ENCODE measurements at places on chromosomes 1 and 21. TPM values are rescaled to one million over a fixed set of nuclear protein-coding genes. Genes with fewer than 3 reads are reported as not detected.
A peak's percentile ranks its signal among the peaks of the same experiment; 100 is the strongest.

- H3K4me1 ChIP-seq = peaks cover 47% of the 10 kb centered on the region
- H3K27me3 ChIP-seq = no peaks in the 10 kb centered on the region
- no peak overlapping the region for H3K4me3 ChIP-seq
- H3K27ac ChIP-seq = peak overlapping the region; percentile 28
Observed at GRCh38 chr1:85553416-85554335, 26.9 kb upstream of the CCN1 start.

- no peak overlapping the region for H3K4me3 ChIP-seq
- no peaks in the 10 kb centered on the region for H3K4me1 ChIP-seq
- no peak for DNase-seq
- no peak overlapping the region for H3K27ac ChIP-seq
- H3K36me3 ChIP-seq = no peaks in the 10 kb centered on the region
- no peaks in the 10 kb centered on the region for H3K27me3 ChIP-seq
Observed at GRCh38 chr1:29757866-29758780, 521.8 kb downstream of the PTPRU start.

- H3K27ac ChIP-seq = no peak overlapping the region
- no peak overlapping the region for H3K4me3 ChIP-seq
- no peak for DNase-seq
- H3K27me3 ChIP-seq = no peaks in the 10 kb centered on the region
- no peaks in the 10 kb centered on the region for H3K4me1 ChIP-seq
- no peaks in the 10 kb centered on the region for H3K36me3 ChIP-seq
Observed at GRCh38 chr1:5628416-5628815, 363.8 kb downstream of the NPHP4 start.

DNA sequence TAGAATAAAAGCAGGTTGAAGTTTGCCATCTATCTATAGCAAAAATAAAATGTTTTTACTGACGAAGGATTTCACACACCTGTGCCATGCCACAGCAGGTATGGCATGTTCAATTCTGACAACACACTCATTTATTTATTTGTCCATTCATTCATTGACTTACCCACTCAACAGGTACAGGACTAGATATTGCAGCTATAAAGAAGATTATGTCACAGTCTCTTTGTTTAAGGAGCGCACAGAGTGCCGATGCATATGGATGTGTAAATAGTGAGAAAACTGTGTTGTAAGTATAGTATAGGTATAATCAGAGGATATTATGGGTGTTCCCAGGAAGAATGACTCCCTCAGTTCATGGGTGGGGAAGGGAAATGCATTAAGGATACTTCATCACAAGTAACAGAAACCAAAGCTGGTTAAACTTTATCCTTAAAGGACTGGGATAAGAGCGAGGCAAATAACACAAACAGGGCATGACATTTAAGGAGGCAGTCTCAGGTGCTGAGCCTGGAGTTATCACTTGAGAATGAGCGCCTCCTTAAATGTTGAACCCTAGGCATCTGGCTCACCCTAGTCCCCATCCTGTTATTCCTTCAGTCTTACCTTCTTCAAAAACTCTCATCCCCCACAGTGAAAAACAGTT lies 7.9 kb upstream of the ZRANB2 start:
- H3K4me3 ChIP-seq = no peak overlapping the region
- no peaks in the 10 kb centered on the region for H3K27me3 ChIP-seq
- H3K27ac ChIP-seq = peak overlapping the region; percentile 50

DNA sequence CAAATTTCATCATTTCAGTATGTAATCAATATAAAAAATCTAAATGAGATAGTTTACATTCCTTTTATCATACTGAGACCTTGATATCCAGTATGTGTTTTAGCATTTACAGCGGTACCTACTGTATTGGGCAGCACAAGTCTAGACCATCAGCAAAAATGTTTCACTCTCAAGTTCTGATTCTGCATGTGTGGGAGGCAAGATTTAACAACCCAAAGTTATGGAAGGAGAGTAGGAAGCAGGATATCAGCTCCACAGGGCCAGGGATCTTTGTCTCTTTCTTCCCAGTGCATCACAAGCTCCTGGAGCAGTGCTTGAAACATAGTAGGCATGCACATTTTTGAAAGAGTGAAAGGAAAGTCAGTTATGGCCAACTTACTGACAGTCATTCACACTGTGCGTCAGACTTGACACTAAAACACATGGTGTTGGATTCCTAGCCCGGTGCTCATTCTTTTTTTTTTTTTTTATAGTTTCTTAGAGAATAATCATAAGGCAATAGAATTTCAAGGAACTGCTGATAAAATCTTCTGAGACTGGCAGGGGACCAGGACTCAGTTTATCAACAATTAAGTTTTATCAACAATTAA lies 6.1 kb downstream of the TENT5C start:
- DNase-seq = no peak
- H3K4me3 ChIP-seq = no peak overlapping the region
- H3K36me3 ChIP-seq = no peaks in the 10 kb centered on the region
- no peak overlapping the region for H3K27ac ChIP-seq

DNA sequence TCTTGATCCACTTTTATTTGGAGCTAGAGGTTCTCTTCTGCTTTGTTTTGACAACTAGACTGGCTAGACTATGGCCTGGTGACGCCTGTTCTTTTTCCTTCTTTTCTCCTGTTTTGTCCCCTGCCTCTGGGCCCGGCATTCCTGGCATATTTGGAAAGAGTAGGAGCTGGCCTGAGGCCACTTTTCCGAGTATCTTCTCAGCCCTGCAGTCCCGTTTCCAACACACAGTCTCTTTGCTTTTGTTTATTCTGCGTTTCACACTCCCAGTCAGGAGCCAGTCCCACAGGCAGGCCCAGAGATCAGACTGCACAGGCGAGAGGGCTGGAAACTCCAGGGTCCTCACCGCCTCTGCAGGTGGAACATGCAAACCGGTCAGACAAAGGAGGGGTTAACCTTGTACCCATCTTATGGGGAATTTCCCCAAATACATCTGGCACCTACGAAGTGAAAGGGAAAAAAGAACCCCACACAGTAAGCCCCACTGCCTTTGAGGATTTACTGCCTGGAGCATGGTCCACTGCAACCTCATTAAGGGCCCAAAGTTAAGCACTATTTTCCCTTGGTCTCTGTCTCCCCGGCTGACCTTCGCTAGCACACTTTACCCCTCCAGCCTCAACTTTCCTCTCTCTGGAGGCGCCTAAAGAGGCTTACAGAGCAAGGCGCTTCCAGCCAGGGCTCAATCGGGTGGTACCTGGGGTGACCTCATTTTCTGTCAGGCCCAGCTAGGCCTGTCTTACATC lies 141.1 kb downstream of the TOMM20 start:
- H3K4me3 ChIP-seq = no peak overlapping the region
- no peaks in the 10 kb centered on the region for H3K36me3 ChIP-seq
- no peaks in the 10 kb centered on the region for H3K27me3 ChIP-seq

- H3K4me1 ChIP-seq = no peaks in the 10 kb centered on the region
- peaks cover 11% of the 10 kb centered on the region for H3K36me3 ChIP-seq
- H3K27me3 ChIP-seq = no peaks in the 10 kb centered on the region
Observed at GRCh38 chr1:62144238-62144831, 50.3 kb upstream of the L1TD1 start.

DNA sequence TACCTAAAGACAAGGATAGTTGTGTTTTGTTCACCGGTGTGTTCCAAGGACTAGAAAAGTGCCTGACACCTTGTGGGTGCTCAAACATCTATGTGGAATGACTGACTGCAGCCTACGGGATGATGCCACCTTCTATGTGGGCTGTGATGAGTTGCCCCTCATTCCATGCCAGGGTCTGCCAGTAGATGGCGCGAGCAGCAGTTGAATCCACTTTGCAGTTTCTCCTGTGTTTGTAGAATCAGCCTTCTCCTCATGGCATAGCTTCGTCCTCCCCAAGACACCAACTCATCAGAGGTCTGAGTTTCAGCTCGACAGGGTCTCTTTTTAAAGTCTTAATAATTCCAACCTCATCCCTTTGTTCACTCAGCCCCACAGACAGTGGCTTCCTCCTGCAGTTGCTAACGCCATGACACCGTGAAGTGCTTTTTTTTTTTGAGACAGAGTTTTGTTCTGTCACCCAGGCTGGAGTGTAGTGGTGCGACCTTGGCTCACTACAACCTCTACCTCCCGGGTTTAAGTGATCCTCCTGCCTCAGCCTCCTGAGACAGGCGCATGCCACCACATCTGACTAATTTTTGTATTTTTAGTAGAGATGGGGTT lies 133.7 kb downstream of the CAPN8 start:
- no peak overlapping the region for H3K4me3 ChIP-seq
- DNase-seq = no peak
- H3K27me3 ChIP-seq = no peaks in the 10 kb centered on the region
- no peak overlapping the region for H3K27ac ChIP-seq
- no peaks in the 10 kb centered on the region for H3K36me3 ChIP-seq

- H3K27me3 ChIP-seq = no peaks in the 10 kb centered on the region
- no peak for DNase-seq
- H3K4me3 ChIP-seq = no peak overlapping the region
- no peak overlapping the region for H3K27ac ChIP-seq
Observed at GRCh38 chr1:214370615-214371014, 89.7 kb downstream of the SMYD2 start.

GRCh38 chr1:180057883-180058396 lies 96.7 kb upstream of the QSOX1 start:
- no peaks in the 10 kb centered on the region for H3K4me1 ChIP-seq
- no peak overlapping the region for H3K4me3 ChIP-seq
- DNase-seq = no peak

DNA sequence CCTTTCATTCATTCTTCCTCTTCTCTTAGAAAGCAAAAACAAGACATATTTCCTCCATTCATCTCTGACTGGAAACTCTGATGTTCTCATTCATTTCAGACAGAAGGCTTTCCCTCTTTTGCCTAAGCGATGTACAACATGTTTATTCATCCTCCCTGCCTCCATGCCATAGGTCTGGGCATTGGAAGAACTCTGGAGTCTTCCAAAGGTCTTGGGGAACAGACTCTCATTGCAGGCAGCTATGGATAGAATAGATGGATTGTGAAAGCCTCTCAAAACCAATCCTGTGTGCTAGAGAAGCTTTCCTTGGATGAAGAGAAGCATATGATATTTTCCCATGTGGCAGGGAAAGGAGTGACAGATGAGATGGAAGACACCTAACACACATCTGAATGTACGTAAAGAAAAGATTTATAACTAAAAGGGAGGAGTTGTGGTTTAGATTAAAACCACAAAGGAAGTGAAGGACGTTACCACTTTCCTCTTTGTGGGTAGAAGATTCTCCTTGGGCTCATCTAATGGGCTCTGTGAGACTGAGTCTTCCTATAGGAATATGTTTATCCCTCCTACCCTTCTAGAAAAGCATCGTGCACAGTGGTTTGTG lies 38.7 kb downstream of the BCL9 start:
- no peak overlapping the region for H3K4me3 ChIP-seq
- H3K27ac ChIP-seq = no peak overlapping the region
- H3K4me1 ChIP-seq = no peaks in the 10 kb centered on the region
- H3K36me3 ChIP-seq = no peaks in the 10 kb centered on the region

- no peak overlapping the region for H3K4me3 ChIP-seq
- peaks cover 6% of the 10 kb centered on the region for H3K4me1 ChIP-seq
Observed at GRCh38 chr21:37202221-37203110, 64.7 kb downstream of the VPS26C start.

DNA sequence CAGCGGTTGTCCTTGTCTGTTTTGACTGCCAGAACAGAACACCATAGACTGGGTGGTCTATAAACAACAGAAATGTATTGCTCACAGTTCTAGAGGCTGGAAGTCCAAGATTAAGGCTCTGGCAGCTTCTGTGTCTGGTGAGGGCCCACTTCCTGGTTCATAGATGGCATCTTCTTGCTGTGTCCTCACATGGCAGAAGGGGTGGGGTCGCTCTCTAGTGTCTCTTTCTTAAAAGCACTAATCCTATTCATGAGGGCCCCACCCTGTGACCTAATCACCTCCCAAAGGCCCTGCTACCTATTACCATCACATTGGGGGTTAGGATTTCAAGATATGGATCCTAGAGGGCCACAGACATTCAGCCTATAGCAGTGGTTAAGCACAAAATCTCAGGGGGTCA lies 304.4 kb downstream of the NFIA start:
- peak overlapping the region; percentile 33 for H3K4me3 ChIP-seq
- no peaks in the 10 kb centered on the region for H3K27me3 ChIP-seq
- peaks cover 17% of the 10 kb centered on the region for H3K36me3 ChIP-seq
- no peak for DNase-seq
- peaks cover 18% of the 10 kb centered on the region for H3K4me1 ChIP-seq

GRCh38 chr1:176193663-176194062 lies 13.4 kb downstream of the COP1 start:
- DNase-seq = no peak
- no peaks in the 10 kb centered on the region for H3K27me3 ChIP-seq
- H3K36me3 ChIP-seq = no peaks in the 10 kb centered on the region
- no peak overlapping the region for H3K4me3 ChIP-seq

GRCh38 chr21:35988416-35989137 lies 71.7 kb downstream of the SETD4 start:
- no peaks in the 10 kb centered on the region for H3K36me3 ChIP-seq
- H3K27ac ChIP-seq = no peak overlapping the region
- DNase-seq = no peak
- no peaks in the 10 kb centered on the region for H3K27me3 ChIP-seq

GRCh38 chr1:179818743-179819173 lies 58.8 kb downstream of the TOR1AIP2 start:
- H3K36me3 ChIP-seq = no peaks in the 10 kb centered on the region
- H3K27me3 ChIP-seq = no peaks in the 10 kb centered on the region
- no peak for DNase-seq
- no peak overlapping the region for H3K27ac ChIP-seq
- H3K4me3 ChIP-seq = no peak overlapping the region
- H3K4me1 ChIP-seq = peaks cover 4% of the 10 kb centered on the region

GRCh38 chr1:110643879-110644472 lies 30.8 kb downstream of the KCNA3 start:
- H3K4me1 ChIP-seq = peaks cover 8% of the 10 kb centered on the region
- DNase-seq = no peak
- H3K36me3 ChIP-seq = no peaks in the 10 kb centered on the region
- no peak overlapping the region for H3K4me3 ChIP-seq
- no peak overlapping the region for H3K27ac ChIP-seq

GRCh38 chr1:173960625-173961024 lies 43.5 kb upstream of the SERPINC1 start:
- no peaks in the 10 kb centered on the region for H3K27me3 ChIP-seq
- DNase-seq = no peak
- no peak overlapping the region for H3K4me3 ChIP-seq
- H3K4me1 ChIP-seq = no peaks in the 10 kb centered on the region

DNA sequence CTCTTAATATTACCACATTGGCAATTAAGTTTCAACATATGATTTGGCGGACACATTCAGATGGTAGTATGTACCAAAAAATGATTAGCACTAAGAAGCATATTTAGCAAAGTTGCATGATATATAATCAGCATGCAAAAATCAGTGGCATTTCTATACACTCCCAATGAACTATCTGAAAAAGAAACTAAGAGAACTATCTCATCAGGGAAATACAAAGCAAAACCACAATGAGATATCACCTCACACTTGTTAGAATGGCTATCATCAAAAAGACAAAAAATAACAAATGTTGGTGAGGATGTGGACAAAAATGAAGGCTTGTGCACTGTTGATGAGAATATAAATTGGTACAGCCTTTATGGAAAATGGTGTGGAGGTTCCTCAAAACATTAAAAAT lies 31.4 kb upstream of the DENND1B start:
- no peak overlapping the region for H3K4me3 ChIP-seq
- no peaks in the 10 kb centered on the region for H3K4me1 ChIP-seq
- no peak for DNase-seq
- H3K36me3 ChIP-seq = no peaks in the 10 kb centered on the region
- H3K27ac ChIP-seq = no peak overlapping the region
- no peaks in the 10 kb centered on the region for H3K27me3 ChIP-seq

Gene HES3
- total RNA-seq = not detected

Gene PADI2
- 0.27 TPM for total RNA-seq

Gene SYDE2
- 13.4 TPM for total RNA-seq

Gene SMIM11
- 6.7 TPM for total RNA-seq

Gene C8A
- total RNA-seq = not detected

Gene GPR61
- total RNA-seq = not detected

Gene LRRC8C
- total RNA-seq = 15.2 TPM

Gene IFNAR1
- 61.9 TPM for total RNA-seq

Measured in thoracic aorta (tissue), 2 donors.